ENCODE measurements at places on chromosomes 13 and 19.

DNA sequence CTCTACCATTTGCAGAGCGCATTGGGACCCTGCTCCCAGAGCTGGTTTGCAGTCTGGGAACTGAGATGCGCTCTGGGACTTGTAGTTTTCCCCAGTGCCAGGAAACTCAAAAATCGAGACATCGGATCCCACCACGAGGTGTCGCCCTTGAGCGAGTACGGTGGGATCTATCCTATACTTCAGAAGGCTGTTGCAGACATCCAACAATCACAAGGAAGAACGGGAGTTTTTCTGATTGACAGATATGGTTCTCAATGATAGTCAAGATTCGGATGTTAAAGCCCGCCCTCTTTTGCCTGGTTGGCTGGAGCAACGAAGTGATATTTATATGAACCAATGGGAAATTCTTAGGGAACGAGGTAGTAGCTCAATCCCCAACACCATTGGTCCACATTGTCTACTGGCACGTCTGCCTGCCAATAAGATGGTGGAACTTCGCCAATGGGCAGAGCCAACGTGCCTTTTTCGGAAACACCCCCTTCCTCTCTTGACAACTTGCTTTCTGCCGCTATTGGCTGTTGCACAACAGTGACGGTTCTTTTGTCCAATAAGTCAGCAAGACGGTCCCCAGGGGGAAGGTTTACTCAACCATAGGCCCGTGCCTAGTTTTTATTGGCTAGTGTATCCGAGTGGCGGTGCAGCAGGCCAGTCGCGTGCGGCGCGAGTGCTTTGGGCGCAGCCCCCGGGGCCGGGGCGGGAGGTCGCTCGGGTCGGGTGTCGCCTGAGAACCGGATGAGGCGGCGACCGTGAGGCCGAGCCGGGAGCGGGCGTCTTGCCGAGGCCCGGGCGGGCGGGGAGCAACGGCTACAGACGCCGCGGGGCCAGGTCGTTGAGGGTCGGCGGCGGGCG, at the start of gene DNM2:
TSS of gene DNM2 (plus strand) at position 724 of the 849 bp plus-strand sequence. CDS start 164 bp downstream, outside the sequence.
- peak; percentile 98 for DNase-seq

GRCh38 chr19:3080286-3080685, 13.9 kb upstream of the GNA11 start:
- DNase-seq = no peak

GRCh38 chr19:41844601-41845000, at the start of gene LYPD4:
Gene LYPD4, minus strand, starts transcription at chr19:41844683. Its CDS starts 5,398 bp downstream, at chr19:41839285.
- no peak for DNase-seq

GRCh38 chr13:63206461-63206860, 1790.8 kb upstream of the PCDH20 start:
- DNase-seq = no peak

GRCh38 chr19:5933391-5934068, 19.5 kb downstream of the CAPS start:
- DNase-seq = no peak

DNA sequence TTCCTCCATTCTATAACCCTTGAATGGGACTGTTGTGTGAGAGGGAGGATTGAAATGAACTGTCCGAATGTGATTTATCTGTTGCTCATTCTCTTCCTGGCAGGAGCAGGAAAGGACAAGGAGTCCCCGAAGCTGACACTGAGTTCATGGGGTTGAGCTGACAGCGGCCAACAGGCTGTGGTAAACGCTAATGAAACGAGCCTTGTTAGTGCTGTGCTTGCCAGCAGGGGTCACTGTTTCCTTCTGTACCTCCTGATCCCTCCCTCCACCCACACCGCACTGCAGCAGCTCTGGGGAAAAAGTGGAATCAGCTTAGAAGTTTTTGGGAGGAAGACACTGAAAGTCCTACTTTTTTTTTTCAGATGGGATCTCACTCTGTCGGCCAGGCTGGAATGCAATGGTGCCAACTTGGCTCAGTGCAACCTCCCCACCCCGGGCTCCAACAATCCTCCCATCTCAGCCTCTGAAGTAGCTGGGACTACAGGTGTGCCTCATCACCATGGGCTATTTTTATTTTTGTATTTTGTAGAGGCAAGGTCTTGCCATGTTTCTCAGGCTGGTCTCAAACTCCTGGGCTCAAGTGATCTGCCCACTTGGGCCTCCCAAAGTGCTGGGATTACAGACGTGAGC, 6.7 kb upstream of the ZNF761 start:
- DNase-seq = no peak

DNA sequence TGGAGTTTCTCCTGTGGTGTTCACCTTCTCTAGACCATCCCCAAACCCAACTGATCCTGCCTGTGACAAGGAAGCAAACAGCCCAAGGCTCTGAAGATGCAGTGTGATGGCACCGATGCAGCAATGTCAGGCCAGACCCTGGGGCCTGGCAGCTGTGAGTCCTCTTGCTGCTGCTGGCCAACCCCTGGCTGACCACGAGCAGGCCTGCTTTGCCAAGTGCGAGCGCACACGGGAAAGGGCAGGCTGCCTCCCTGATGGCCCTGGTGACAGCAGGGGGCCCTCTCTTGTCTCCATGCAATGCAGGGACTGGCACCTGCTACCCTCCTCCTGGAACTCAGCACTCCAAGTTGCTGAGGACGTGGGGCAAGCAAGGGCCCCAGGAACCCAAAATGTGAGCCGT, 5.4 kb upstream of the VSTM2B start:
- no peak for DNase-seq

DNA sequence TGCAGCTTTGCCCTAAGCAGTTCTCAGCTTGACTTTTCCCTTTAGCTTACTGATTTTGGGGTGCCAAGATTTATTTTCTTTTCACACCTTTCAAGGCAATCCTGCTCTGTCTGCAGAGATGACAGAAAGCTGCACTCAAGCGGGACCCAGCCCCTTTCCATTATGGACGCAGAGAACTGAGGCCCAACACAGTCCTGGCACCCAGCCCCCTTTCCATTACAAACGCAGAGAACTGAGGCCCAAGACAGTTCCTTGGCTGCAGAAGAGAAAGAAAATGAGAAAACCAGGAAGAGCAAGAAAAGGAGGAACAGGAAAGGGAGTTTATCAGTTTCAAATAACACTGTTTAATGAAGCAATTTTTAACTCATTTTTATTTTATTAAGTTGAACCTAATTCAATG, 36.8 kb upstream of the ATP11A start:
- DNase-seq = no peak

DNA sequence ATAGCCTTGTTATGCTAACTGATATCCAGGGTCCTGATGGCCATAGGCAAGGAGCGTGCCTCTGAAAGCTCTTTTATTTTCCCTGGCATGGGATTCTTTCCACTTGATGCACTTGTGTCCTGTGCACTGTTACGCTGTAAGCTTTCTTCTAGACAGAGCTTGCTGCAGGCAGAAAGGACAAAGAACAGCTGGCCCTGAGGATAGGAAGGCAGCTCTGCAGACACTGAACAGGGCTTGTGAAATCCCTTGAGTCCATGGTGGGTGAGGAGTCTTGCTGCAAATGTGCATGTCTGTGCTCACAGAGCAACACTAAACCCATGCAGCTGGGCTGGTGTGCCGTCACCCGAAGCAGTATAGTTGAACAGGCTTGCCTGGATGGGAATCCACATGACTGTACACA, 126.6 kb downstream of the AKAP11 start:
- DNase-seq = no peak

DNA sequence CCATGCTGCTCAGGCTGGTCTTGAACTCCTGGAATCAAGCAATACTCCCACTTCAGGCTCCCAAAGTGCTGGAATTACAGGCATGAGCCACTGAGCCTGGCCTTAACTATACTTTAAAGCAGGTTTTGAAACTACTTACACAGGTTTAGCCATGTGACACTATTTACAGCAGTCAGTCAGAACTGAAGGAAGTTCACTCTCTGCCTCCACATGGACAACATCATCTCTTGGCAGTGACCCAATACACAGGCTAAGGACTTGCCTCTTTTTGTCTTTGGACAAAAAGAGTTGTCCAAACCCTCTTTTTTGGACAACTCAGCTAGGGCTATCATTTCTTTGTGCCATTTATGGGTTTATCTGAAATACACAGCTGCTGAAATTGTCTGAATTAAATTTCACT, 89.0 kb upstream of the CLDN10 start:
- no peak for DNase-seq

DNA sequence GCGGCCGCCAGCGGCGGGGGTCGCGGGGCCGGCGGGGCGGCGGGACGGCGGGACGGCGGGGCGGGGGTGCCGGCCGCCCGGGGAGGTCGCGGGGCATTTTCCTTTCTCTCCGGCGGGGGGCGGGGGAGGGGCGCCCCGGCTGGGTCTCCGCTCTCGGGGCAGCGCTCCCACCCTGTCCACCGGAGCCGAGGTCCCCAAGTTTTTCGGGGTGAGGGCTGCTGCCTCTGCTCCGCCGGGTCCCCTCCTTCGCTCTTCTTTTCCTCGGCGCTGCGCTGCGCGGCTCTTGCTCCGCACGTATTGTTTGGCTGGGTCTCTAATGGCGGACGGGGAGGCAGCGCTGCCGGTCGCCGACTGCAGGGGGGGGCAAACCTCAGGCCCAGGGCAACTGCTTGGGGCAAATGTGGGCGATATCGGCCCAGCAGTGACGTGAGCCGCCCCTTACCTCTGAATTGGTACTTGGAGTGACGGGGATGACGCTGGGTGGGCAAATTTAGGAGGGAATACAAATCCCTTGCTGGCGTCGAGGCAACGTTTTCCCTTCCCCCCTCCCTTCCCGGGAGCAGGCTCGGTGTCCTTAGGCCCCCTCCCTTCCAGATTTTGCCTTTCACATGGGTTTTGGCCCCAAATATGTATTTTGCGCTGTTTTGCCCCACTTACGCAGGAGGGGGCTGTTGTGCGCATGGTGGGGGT, 759 bp downstream of the ZMYM2 start:
- peak; percentile 7 for DNase-seq

GRCh38 chr19:52735734-52736133, 890 bp upstream of the ZNF611 start:
- DNase-seq = no peak

- no peak for DNase-seq
Measured at GRCh38 chr13:71359641-71360040, 507.4 kb downstream of the DACH1 start.

DNA sequence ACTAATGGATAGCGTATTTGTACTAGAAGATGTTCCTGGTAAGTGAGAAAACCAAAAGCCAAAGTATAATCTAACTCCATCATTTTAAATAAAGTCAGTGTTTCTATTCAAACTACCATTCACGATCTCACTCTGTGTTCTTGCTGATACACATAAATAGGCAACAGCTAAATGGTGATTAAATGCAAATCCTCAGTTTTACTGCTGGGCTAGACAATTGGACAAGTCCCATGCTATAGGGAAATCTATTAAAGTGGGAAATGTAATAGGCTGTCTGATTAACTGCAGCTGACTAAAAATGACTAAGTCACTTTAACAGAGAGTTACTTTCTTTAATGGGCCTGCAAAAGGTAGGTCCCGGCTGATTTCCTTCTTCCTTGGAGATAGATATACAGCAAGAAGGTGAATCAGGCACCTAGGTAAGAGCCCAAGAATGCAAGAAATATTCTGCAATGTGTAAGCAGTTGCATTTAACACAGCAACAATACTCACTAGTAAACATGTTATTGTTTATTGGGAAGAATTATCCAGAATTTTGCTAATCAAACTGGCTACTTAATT, 298.4 kb downstream of the SLITRK6 start:
- DNase-seq = no peak

- no peak for DNase-seq
Measured at GRCh38 chr19:30065680-30066606, 123.9 kb downstream of the URI1 start.

DNA sequence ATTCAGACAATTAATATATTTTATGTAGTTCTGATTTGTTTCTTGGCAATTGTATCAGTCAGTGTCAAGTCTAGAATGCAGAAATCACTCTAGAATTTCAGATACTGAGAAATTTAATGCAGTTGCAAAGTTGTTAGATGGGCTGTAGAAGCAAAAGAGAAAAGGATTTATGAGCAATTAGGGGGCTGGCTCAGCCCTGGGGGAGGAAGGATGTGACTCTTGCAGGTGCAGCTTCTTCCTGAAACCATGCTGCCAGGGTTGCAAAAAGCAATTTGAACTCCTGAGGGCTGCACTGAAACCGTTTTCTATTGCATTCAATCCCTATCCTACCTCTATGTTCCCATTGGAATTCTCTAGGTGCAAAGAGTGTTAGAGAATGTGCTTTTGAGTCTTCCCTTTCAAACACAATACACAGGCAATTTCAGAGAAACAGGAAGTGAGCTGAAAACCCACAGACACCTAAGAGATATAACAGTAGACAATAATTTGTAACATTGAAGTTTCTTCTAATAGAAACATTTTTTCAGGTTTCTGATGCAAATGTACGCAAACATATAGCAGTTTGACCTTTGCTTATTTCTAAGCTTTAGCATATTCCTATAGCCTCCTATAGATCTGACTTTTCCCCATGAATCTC, 814.7 kb upstream of the ATXN8OS start:
- no peak for DNase-seq

DNA sequence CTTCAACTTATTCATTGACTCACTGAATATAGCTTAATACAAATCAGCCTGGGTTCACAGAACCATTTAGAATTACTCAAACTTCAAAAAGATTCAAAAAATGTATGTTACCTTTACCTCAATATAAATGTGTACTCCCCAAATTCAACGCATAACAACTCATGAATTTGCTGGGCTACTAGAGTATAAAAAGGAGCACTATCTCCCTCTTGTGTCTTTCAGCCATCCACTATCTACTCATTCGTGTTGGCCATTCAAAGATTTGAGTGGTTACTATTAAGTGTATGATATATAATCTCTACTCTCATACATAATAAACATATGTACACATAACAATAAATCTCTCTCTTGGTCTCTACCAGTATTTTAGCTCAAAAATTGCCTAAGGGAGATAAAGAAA, 20.3 kb downstream of the INTS6 start:
- DNase-seq = no peak

DNA sequence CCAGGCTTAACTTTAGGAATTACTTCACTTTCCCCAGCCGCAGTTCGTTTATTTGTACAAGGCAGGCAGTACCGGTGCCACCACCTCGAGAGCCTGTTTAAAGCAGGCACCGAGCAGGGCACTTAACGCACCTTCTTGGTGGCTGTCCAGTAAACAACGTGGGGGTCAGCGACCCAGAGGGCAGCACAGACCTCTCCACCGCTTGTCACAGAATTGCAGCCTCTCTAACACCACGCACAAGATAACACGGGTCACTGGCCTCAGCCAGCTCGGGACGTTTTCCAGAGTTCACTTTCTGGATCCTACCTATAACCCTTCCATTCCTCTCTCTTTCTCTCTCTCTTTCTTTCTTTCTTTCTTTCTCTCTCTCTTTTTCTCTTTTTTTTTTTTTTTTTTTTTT, 16.8 kb upstream of the ELAVL1 start:
- DNase-seq = no peak

GRCh38 chr13:67806796-67807195, 576.7 kb upstream of the PCDH9 start:
- no peak for DNase-seq

GRCh38 chr13:84137292-84137691, 255.0 kb upstream of the SLITRK1 start:
- no peak for DNase-seq

GRCh38 chr13:100790405-100790804, 115.8 kb upstream of the TMTC4 start:
- no peak for DNase-seq

DNA sequence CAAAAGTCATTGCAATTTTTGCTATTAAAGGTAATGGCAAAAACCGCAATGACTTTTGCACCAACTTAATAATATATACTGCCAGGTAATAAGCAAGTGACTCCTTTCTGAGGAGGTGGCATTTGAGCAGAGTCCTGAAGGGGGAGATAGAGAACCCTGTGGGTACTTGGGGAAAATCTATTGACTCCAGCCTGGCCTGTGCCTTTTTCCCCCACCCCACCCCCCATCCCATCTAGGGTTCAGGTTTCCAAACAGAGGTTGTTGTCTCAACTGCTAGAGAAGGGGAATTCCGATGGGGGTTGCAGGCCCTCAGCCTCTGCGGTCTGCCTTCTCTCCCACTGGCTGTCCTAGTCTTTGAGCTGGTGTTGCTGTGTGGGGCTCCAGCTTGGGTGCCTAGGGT, 11.5 kb downstream of the S1PR2 start:
- no peak for DNase-seq
